Mammary epithelial cell (primary cell): ENCODE measurements at places on chromosomes 5 and 9. TPM values are rescaled to one million over a fixed set of nuclear protein-coding genes. Genes with fewer than 3 reads are reported as not detected.

Gene CDH10
- total RNA-seq, result 0.21 TPM in 1 of 2 replicates, not detected in the other

Gene CBY3
- not detected in 2 replicates for total RNA-seq

DNA sequence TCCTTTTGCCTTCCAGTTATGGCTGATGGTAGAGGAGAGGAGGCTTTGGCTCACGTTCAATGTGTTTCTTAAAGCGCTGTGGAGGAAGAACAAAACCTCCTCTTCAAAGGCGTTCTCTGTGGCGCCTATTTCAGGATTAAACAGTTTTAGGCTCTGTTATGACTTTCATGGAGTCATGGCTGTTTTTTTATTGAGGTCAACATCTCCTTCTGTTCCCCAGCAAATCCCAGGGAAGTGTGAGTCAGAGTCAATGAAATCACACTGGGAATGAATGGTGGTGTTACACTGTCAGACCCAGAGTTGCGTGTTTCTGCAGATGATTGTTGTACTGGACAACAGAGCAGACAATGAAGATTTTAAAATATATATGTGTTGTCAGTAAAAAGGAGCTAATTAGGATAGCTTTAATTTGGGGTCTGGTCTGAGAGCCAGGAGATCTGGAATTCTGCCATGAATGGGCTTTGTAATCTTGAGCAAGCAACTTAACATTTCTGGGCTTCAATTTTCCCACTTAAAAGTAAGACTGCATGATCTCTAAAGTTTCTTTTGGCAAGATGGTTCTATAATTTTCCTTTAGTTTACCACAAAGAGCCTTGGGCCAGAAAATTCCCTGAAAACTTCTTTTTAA is 240.7 kb downstream of the CSNK1G3 start:
- peak; percentile 70 for DNase-seq

GRCh38 chr5:158737536-158738027 is 362.1 kb downstream of the EBF1 start:
- no peak for DNase-seq

GRCh38 chr5:176922817-176923216 is 23.7 kb upstream of the HK3 start:
- no peak for DNase-seq
